ENCODE measurements at places on chromosomes 1 and 21.

- DNase-seq: no peak
Measured at GRCh38 chr21:42799948-42800347, 79.4 kb downstream of the WDR4 start.

DNA sequence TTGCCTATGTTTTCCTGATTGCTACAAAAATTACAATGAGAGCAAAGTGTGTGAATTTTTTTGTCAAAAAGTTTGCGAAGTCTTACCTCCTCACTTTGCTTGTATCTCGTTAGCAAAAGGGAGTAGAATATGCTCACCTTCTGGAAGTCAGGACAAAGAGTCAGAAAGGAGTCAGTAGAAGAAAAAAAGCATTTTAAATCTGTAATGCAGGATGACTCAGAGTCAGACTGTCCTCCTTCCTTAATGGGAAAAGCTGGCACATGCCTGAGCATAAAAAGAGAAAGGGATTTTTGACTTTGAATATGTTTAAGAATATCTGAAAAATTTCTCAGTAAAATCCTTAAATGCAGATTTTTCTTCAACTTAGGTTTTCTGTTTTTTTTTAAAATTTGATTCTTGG lies 14.2 kb upstream of the VN1R5 start:
- DNase-seq: no peak

- DNase-seq: no peak
Measured at GRCh38 chr1:1371746-1372711, 3.0 kb downstream of the AURKAIP1 start.

DNA sequence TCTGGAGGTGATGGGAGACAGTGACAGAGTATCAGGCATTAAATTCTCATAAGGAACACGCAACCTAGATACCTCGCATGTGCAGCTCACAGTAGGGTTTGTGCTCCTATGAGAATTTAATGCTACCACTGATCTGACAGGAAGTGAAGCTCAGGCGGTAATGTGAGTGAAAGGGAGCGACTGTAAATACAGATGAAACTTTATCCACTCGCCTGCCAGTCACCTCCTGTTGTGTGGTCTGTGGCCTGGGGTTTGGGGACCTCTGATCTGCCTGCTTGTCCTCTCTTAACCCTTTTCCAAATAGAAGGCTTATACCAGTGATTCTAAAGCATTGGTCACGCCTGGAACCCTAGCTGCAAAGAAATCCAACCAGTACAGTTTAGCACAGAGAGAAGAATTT lies 15.3 kb downstream of the GABPA start:
- no peak for DNase-seq

GRCh38 chr1:204837440-204838084 lies 33.1 kb upstream of the NFASC start:
- DNase-seq: no peak

DNA sequence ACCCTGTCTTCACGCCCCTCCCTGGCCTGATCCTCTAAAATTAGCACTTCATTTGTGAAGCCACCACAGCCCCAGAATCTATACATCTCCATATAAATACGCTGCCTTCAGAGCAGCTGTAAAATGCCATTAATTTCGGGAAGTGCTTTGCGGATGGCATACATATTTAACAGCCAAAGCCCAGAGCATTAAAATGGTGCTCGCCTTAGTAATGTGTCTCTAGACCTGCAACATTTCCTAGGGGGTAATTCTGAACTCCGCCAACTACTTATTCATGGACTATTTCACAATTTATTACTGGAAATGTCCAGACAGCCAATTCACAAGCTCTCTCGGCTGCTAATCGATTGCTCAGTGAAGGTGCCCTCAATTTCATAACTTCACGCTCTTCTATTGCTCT lies 189.4 kb downstream of the GRIK3 start:
- no peak for DNase-seq

DNA sequence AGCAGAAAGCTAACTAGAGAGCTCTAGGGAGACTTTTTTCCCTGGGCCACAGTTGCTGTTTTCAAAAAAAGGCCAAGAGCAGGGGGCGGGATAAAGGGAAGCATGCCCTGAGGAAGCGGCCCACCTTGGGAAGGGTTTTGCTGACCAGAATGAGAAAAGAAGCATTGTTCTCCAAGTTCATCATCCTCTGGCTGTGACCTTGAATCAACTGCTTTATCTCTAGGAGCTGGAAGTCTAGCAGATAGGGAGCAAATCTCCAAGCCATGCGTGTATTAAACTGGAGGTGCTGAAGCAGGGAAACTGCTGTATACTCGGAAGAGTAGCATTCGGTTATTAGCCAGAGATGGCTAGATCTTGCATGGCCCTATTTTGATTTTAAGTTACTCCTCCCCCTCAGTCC lies 64.8 kb downstream of the ATP2B4 start:
- DNase-seq: no peak

- DNase-seq: no peak
Measured at GRCh38 chr1:203025686-203026030, 633 bp upstream of the PPFIA4 start.

DNA sequence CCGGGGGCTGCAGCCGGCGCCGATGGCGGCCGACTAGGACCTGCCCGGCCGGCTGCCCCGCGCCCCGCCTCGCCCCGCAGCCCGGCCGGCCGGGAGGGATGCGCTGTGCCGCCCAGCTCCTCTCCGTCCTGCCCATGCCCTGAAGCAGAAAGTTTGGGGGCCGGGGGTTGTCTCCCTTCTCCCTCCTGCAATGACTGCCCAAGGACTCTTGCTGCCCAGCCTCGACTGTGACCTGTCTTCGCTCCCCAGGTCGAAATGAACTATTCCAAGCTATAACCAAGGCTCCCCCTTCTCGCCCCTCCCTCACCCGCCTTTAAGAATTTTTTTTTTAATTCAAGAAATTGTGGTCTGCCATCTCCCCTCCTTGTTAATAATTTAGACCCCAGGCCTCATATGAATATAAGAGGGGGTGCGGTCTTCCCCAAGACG lies 361 bp downstream of the TMCC2 start:
- DNase-seq: no peak

DNA sequence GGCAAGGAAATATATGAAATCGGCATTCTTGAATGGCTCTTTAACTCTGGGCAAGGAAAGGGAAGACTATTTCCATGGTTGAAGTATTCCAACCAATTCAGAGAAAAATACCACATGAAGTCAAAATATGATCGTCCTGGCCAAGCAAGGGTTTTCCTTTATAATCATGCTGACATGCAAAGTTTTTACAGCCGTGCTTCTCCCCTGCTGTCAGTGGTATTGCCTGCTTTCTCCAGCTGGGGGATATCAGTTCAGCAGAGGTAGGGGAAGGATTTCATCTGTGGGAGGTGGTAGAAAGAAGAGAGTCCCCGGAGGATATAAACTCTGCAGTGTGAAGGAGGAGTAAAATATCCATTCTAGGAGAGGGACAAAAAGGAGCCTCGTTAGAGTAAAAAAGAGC lies 322.8 kb downstream of the PAPPA2 start:
- no peak for DNase-seq

DNA sequence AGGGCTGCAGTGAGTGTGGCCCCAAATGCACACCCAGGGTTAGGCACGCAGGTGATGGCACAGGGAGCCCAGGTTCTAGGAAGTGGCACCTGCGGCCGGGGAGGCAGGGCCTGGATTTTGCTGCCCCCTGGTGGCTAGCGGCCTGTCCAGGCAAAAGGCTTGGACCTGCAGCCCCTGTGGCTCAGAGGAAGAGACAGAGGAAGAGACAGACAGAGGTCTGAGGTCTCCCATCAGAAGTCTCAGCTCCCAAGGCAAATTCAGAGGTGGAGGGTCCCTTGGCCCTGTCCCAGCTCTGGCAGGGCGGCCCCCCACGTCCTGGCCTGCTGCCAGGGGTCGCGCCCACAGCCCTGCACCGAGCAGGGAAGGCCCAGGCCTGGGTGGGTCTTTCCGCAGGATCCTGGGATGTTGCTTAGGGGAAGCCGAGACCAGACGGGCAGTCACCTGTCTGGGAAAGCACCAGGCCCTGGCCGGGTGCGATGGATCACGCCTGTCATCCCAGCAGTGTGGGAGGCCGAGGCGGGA lies 8.0 kb upstream of the TNFRSF14 start:
- DNase-seq: peak; percentile 22

- DNase-seq: no peak
Measured at GRCh38 chr1:14794136-14794768, 195.8 kb downstream of the KAZN start.

DNA sequence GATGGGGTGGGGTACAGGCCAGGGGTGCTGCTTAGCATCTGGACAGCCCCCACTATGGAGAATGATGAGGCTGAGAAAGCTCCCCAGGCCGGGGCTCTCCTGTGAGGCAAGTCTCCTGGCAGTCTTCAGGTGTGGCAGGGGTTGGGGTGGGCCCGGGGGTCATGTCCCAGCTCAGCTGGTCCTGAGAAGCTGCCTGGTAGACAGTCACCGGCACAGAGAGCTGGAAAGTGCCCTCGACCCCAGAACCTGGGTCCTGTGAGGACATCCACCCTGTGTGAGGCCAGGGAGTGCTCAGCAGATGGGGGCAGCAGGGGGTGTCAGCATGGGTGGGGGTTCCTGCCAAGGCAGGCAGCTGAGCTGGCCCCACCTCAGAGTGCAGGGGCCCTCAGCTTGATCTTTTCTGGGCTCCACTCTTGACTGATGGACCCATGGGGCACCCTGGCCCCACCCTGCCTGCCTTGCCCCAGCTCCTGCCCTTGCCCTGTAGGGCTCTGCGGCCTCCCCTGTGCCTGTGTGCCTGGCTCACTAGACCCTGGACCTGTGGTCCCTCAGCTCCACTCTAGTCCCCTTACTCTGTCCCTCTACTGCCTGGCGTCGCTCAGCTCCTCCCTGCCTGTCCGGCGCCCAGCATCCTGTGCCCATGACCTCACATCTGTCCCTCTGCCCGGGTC lies 5.8 kb downstream of the IBA57 start:
- DNase-seq: no peak

- DNase-seq: no peak
Measured at GRCh38 chr1:7401814-7402547, 369.1 kb upstream of the VAMP3 start.

DNA sequence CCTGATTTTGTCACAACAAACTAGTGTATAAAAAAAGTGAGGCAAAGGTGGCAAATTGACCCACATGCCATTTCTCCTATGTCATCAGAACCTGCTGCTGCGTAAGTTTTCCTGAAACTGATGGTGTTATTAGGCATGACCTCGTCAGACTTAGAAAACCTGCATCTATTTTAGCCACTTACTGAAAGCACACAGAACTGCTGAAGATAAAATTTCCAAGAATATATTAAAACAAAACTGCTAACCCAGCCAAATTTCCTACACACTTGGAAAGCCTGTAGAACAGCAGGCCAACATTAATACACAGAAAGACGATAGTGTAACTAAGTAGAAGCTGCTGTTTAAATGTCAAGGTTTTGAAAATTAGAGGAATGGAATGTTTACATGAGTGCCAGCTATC lies 674.5 kb upstream of the CXADR start:
- no peak for DNase-seq

DNA sequence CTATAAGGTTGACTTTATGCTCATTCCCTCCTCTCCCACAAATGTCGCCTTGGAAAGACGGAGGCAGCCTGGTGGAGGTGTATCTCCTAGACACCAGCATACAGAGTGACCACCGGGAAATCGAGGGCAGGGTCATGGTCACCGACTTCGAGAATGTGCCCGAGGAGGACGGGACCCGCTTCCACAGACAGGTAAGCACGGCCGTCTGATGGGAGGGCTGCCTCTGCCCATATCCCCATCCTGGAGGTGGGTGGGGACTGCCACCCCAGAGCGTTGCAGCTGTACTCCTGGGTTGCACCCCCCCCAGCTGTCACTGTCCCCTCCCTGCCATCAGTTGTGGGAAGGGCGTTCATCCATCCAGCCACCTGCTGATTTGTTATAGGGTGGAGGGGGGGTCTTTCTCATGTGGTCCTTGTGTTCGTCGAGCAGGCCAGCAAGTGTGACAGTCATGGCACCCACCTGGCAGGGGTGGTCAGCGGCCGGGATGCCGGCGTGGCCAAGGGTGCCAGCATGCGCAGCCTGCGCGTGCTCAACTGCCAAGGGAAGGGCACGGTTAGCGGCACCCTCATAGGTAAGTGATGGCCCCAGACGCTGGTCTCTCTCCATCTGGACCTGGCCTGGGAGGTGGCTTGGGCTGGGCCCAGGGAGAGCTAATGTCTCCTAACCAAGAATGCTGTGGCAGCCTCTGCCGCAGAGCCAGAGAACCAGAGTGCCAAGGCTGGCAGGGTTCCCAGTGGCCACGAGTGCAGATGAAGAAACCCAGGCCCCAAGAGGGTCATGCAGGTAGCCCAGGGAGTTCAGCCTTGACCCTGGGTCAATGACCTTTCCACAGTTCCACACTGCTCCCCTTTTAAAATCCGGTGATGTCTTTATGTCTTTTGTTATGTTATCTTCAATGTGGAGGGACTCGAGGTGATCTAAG lies 13.1 kb downstream of the PCSK9 start:
- DNase-seq: no peak

DNA sequence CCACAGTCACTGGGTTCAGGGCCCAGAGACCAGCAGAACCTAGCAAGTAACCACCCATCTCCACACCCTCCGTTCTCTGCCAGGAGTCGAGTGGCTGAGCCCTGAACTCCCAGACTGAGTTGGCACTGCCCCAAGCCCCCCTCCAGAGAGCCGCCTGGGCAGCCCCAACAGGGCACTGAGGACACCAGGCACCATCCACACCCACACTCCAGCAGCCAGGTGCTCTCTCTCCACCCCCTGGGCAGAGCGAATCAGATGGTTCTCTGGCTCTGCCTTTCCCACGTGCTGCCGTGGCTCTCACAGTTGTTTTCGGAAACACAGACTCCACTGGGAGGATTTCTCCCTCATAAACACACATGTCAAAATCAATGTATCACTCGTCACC lies 13.6 kb downstream of the WDR4 start:
- DNase-seq: no peak
